ENCODE measurements at places on chromosomes 3 and 15.

- DNase-seq: no peak
These were observed 477.8 kb downstream of the RBMS3 start for GRCh38 chr3:29758434-29759322.

DNA sequence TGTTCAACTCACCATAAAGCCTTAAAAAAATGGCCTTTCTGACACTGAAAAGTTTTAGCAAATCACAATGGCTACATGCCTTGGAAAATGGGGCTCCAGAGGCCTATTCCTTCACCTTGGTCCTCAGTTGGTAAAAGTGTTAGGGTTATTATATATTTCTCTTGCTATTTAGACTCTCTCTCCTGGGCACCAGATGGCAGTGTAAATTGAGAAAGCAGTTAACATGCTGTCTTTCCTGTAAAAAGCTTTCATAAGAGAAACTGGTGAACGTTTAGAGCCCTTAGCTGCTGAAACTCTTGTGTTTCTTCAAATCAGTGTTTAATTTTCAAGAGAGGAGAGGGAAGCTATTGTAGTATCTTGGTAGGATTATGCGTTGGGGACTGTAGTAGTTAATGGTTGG lies 89.9 kb downstream of the LRTM1 start:
- DNase-seq: no peak

DNA sequence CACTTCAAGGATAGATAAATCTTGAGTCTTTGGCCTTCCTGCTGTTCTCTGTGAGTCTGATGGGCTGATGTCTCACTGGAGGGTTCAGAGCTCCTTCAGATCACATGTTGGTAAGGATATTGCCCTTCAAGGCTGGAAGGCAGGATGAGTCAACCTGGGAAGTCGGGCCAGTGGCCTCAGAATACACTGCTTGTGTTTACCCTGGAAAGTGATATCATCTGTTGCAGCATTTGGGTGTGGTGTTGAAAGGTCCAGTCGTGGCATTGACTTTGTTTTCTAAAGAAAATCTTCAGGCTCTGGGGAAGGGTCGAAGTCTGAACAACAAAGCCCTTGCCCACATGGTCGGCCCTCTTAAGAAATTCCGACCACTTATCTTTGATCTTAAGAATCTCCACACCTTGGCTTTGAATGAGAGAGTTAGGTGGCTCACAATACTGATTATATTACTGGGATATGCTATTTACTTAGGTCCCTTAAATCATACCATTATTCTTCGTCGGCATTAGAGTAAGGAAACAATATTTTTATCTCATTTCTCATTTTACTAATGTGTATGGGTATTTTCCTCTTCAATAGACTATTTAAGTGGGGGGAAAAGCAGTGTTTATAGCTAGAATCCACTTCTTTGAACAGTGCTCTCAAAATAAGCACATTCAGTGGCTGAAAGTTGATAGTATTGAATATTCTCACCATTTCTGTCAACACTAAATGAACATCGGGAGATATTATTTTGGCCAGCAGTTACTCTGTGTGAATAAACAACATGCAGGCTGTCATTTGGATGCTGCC lies 303.9 kb upstream of the RASGRP1 start:
- no peak for DNase-seq

GRCh38 chr3:28973609-28974008 lies 307.3 kb upstream of the RBMS3 start:
- no peak for DNase-seq

DNA sequence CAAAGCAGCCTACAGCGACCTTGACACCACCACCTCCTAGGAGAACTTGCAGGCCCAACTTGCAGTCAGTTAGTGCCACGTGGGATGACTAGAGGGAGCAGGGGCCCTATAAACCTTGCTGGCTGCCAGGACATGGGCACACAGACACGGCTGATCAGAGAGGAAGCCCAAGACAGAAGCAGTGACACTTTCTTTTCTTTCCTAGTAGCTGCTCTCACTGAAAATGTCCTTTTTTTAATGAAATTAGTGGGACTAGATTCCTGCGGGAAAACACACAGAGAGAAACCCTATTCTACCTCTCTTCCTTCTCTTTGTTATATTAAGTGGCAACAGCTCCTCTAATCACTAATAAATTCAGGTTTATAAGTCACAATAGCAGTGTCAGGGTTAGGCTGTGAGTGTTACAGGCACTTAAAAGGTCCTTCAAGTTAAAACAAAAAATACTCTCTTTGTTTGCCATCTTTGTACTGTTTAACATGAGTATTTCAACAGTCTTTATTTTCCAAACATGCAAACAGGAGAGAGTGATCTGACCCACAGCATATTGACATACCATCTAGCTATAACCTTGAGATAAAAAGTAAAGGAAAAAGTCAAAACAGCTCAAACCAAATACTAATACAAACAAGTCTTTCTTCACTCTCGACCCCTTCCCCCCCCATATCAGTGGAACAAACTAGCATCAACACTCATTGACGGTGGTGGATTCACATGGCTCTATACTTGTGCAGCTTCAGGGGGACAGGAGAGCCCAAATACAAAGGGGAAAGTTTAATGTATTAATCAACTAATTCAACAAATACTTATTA lies 2.1 kb upstream of the TMEM212 start:
- no peak for DNase-seq

DNA sequence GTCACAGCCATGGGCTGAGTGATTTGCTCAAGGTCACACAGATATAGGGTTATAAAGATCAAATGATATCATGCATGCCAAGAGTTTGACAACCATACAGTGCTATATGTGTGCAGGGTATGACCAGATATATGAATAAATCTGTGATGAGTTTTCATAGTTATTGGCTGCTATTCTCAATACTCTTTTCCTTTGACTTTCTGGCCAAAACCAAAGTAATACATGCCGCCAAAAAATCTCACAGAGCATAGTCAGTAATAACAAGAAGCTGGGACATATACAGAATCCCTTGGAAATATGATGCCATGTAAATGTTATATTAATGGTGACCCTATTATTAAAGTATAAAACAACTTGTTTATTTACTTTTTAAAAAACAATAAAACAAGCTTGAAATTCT lies 11.6 kb upstream of the TSC22D2 start:
- DNase-seq: no peak
